Activated T-helper 1 cell treated with Interleukin-2 at 50 U/mL for 16 hours (primary cell): ENCODE measurements at places on chromosomes 5 and 9.

DNA sequence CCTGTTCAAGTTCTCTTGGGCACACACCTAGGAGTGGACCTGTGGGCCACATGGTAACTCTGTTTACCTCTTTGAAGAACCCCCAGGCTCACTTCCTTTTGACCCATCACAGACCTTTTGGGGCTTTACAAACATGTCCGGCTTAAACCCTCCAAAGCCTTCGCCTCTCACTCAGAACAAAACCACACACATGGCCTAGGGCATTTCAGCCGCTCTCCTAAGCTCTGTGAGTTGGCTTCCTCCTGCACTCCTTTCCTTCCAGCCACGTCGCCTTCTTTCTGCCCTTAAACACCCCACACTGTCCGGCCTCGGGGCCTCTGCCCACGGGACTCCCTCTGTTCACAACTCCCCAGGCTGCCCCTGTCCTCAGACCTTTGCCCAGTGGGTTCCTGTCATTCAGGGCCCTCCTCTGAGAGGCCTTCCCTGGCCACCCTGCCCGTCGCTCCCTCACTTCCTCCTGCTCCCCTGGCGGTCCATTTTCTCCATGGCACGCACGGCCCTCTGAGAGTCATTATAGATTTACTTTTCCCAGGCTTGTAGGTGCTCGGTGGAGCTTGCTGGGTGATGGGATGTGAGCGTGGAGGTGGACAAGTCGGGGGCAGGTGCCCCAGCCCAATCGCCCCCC lies 1.9 kb downstream of the DOK3 start:
- no peak for DNase-seq

DNA sequence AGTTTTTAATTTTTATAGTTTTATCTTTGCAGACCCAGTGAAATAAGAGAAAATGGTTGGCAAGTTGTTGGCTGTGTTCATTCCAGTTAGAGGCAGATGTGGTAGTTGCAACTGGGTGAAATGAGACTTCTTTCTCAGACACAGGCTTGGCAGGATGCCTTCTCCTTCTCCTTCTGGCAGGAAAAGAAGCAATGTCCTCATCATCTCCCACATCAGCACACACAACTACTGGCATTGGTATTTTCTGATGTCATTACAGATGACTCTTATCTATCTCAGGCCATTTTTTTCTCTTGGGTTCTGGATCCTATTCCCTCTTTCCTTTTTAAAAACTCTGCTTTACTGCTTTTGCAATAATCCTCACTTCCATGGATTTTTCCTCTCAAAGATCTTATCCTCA lies 103.3 kb upstream of the EDIL3 start:
- no peak for DNase-seq

- no peak for DNase-seq
Observed at GRCh38 chr5:37685816-37686215, 154.0 kb downstream of the GDNF start.

DNA sequence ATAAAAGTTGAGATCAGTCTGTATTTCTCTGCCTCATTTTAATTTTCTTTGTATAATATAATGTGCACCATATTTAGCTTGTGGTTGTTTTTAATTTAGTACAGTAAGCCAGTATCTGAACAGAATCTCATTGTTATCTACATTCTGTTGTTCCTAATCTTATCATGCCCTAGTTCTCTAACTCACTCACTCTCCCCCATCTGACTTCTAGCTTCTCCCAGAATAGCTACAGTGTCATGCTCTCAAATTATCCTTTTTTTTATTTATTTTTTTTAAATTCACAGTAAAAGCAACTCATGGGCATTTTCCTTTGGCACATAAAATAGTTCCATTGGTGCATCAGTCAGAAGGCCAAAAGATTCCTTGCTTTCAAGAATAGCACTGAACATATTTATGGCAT lies 156.6 kb downstream of the TRPM3 start:
- DNase-seq: no peak

DNA sequence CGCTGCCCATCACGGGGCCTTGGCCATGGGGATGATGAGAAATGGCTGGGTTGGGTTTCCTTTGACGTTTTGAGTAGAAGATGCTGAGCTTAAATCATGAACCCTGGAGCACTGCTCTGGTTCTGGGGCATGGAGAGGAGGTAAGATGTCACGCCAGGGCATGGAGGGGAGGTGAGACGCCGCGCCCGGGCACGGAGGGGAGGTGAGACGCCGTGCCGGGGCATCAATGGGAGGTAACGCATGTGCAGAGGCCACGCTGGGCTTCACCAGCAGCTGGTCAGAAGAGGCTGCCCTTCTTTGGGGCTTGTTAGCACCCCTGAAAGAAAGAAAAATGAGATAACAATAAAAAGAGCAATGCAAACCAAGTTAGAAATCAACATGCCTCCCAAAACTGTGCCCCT lies 322.5 kb upstream of the IRX4 start:
- no peak for DNase-seq

GRCh38 chr9:4661611-4662010 lies 483 bp upstream of the PLPP6 start:
- DNase-seq: no peak

- DNase-seq: no peak
Observed at GRCh38 chr5:36150676-36151433, 832 bp downstream of the LMBRD2 start.

DNA sequence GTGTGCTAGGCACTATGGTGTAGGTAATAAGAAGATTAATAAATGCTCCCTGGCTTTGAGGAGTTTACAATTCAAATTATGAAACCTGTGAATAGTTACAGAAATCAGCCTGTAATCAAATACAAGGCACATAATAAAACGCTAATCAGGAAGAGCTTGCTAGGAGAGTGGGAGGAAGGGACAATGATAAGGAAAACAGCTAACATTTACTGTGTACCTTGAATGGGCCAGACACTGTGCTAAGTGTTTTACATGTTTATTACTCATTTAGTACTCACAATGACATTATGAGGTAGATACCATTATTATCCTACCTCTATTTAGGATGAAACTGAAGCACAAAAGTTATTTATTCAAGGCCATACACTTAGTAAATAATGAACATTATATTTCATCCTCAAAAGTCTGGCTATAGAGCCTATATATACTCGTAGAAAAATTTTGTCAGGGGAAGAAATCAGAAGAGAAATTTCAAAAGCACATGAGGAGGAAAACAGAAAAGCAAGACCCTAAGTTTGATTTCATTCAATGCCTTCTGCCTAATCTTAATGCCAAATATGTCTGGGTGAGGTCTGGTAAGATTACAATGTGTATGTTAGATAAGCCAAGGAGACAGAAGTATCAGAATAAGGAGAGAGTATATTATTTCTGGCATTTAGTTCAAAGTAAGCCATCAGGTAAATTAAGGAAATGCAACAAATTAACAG lies 35.9 kb downstream of the AFF4 start:
- no peak for DNase-seq
